ENCODE measurements at places on chromosomes 4 and X.

- DNase-seq: no peak
Observed at GRCh38 chr4:187558391-187558790, 437.2 kb upstream of the ZFP42 start.

- DNase-seq: no peak
Observed at GRCh38 chr4:169045862-169046584, 36.0 kb upstream of the CBR4 start.

GRCh38 chr4:6695660-6696610, 2.3 kb downstream of the S100P start:
- peak; percentile 46 for DNase-seq

- DNase-seq: no peak
Observed at GRCh38 chr4:150849016-150849415, 166.1 kb downstream of the LRBA start.

DNA sequence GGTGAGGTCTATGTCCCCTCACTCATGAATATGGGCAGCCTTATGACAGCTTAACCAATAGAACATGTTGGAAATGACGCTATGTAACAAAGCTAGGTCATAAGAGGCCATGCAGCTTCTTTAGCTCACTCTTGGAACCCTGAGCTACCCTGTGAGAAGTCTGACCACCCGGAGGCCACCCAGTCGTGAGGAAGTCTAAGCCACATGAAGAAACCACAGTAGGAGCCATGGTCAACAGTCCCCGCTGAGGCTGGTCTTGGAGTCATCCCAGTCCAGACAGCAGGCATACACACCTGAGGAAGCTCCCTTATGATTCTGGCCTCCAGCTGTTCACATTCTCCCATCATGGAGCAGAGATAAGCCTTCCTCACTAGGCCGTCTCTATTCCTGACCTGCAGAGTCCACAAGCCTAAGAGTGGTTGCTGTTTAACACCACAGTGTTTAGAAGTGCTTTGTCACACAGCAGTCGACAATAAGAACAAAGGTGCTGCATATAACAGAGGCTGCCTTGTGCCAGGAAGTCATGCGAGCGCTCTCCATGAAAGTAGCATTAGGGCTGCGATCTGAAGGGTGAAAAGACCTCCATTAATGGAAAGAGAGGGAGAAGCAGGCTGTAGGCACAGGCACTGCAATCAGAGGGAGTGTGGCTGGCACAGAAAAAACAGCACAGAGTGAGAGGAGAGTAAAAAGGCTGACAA, 38.2 kb downstream of the TSPAN5 start:
- no peak for DNase-seq

DNA sequence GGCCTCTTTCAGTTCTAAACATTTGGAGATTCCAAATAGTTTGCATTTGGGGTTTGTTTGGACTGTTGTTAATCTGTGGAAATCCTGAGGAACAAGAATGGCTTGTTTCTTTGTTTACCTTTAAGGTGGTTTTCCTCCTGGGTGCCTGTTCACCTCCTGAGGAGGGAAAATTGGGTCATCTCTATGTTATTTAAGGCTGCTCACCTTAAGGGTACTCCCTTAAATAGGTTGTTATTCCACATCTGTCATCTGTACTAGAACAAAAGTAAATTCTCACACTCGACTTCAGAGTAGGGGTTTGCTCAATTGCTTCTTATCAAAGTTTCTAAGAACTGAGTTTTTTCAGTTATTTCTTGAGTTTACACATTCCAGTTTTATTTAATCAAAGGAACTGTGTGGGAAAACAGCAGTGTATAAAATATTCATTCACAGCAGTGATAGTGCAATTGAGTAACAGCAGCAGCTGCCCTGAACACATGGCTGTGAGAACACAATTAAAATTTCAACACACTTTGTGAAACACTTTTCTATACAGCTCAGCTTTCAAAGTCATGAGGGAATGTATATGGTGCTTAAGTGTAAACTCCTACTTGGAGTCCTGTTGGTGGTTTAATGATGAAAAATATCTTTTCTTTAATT, 238.5 kb upstream of the PGRMC2 start:
- DNase-seq: peak; percentile 55

DNA sequence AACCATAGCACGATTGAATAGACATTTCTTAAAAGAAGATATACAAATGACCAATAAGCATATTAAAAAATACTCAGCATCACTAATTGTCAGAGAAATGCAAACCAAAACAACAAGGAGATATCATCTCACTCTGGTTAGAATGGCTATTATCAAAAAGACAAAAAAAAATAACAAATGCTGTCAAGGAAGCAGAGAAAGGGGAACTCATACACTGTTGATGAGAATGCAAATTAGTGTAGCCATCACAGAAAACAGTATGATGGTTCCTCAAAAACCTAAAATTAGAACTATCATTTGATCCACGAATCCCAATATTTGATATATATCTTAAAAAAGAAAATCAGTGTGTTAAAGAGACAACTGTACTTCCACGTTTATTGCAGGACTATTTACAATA, 71.7 kb upstream of the BANK1 start:
- DNase-seq: peak; percentile 7

DNA sequence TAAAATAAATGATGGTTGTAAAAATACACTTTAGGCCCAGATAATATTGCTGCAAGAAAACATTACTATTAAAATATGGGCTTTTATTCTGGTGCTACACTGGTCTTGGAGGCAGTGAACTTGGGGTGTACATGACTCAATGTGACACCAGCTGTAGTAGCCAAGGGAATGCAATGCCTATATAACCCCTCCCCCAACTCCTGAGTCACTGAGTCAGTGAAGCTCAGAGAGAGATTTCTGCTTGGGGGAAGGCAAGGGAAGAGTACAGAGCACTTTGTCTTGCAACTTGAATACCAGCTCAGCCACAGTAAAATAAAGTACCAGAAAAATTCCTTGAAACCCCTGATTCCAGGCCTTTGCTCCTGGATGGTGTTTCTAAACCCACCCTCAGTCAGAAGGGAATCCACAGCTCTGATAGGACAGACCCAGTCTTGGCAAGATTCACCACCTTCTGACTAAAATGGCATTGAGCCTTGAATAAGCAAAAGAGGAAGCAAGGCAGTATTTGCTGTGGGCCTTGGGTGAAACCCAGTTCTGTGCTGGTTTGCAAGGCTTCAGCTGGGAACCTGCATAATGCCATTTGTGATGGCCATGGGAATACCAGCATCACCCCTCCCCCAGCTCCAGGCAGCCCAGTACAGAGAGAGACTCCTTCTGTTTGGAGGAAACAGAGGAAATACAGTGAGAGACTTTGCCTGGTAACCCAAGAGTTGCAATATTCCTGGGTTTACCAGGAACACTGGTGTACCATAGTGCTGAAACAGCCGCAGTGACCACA, 209.9 kb downstream of the IQCM start:
- no peak for DNase-seq

DNA sequence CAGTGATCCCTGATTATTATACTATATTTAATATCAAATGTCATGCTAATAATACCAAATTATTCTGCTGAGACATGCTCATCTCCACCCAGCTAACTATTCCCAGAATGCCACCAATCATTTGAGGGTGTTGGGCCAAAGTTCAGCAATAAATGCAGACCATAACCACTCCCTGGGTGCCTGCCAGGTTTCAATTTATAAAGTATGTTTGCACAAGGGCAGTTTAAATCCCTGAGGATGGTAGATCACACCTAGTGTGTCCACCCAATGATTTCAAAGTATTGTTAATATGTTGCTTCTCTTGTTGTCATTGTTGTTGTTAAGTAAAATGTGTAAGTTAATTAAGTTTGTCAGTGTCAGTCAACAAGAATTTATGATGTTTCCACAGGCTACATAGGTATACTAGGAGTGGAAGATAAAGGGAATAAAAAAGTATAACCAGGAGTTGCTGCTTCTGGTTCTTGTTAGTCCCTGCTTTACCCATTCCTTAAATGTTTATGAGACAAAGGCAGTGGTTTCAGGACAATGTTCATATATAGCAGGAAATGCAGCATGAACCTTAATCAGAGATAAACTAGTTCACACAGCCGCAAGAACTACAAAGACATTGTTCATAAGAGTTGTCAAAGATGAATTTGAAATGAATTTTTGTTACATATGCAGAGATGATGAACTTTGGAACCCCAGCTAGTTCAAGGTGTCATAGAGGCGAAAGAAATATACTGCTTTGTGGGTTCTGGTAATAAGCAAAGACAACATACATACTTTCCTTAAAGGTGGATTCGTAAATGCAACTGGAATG, 25.5 kb downstream of the HPGD start:
- DNase-seq: no peak

DNA sequence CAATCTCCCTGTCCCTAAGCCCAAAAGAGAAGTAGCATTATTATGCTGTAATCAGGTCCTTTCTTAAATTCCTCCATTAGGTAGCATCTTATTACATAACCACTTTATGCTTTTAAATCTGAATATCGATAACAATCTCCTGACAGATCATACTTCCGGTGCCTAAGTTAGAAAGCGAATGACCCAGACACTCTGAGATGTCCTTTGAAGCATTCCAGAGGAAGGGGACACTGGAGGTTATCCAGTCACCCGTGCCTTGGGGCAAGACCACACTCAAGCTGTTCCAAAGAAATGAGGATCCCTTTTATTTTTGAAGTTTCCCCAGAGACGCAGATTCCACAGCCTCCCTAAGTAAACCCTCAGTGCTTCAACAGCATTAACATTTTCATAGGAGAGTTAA, 125.7 kb downstream of the PALLD start:
- no peak for DNase-seq

DNA sequence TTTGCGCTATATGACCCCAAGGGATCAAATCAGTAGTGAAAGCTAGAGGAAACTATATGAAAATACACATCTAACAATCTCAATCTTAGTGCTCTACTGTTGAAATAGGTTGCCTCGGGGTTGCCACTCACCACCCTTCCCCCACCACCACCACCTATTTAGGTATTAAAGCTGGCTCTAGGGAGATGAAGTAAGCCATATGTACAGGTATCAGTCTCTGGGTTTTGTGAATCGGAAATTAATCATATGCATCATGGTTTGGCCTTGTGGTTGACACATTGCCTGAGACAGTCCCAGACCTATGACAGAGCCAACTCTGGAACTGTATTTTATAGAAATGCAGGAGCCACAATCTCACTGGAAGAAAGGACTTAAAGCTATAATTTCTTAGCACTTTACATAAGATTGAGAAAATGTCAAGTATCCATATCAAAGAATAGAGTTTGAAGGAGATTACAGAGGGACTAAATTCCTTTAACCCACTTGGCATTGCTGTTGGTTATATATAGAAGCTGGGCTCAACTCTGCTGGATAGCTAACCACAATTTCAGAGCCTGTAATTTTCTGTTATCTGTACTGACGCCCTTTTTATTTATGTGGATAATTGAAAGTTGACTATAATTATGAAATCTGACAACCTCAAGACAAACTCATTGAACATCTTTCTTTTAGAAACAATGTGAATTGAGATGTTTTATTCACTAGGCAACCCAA, 26.7 kb upstream of the BMP2K start:
- no peak for DNase-seq

- DNase-seq: no peak
Observed at GRCh38 chr4:153950100-153950979, 161.5 kb upstream of the SFRP2 start.

- peak; percentile 41 for DNase-seq
Observed at GRCh38 chr4:56979421-56980072, 851 bp downstream of the POLR2B start.
